ENCODE measurements at places on chromosomes 7 and 10.

- no peak for DNase-seq
Observed at GRCh38 chr7:98266840-98267239, 14.6 kb upstream of the BRI3 start.

- DNase-seq: no peak
Observed at GRCh38 chr7:52749880-52750279, 285.6 kb upstream of the POM121L12 start.

DNA sequence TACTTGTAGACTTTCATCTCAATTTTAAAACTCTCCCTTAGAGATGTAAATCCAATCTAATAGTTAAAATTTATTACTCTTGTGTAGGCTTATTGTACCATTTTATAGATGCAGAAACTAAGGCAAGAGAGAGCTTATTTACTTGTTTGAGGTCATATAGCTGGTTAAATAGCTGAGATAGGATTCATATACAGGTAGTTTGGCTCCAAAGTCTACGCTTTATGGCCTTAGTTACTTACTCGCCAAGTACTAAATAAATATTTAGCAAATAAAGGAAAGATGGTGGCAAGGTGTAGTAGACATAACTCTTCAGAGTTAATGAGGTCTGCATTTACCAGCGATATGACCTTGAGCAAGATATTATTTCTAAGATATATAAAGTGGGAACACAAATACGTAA is 86.8 kb downstream of the HBP1 start:
- no peak for DNase-seq

- DNase-seq: no peak
Observed at GRCh38 chr10:95605163-95605562, 44.0 kb upstream of the SORBS1 start.

- no peak for DNase-seq
Observed at GRCh38 chr10:74164716-74165529, 13.9 kb downstream of the ADK start.

DNA sequence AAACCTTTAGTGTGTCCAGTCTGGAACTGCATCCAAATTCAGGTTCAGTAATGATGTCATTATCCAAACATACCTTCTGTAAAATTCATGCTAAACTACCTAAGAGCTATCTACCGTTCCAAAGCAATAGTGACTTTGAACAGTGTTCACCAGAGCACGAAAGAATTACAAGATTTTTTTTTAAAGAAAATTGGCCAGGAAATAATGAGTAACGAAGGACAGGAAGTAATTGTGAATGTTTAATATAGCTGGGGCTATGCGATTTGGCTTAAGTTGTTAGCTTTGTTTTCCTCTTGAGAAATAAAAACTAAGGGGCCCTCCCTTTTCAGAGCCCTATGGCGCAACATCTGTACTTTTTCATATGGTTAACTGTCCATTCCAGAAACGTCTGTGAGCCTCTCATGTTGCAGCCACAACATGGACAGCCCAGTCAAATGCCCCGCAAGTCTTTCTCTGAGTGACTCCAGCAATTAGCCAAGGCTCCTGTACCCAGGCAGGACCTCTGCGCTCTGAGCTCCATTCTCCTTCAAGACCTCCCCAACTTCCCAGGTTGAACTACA is 694 bp upstream of the FAS start:
- no peak for DNase-seq

DNA sequence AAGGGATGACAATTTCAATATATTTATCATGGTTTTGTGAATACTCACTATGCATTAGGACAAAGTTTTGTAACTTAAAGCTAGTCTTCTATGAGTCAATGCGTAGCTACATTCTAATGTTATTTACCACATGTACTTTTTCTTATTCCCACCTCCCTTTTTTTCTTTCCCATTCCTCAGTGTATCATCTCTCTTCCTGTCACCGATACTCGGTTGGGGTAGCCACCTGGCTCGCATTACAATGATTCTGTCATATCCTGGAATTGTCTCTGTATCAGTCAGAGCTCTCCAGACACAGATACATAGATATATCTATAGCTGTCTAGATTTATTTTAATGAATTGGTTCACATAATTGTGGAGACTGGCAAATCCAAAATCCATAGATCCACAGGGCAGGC is 9.8 kb upstream of the RALA start:
- no peak for DNase-seq

- DNase-seq: no peak
Observed at GRCh38 chr7:75878312-75878768, 494 bp upstream of the RHBDD2 start.

GRCh38 chr10:118990326-118990725 is 39.2 kb upstream of the NANOS1 start:
- DNase-seq: no peak

DNA sequence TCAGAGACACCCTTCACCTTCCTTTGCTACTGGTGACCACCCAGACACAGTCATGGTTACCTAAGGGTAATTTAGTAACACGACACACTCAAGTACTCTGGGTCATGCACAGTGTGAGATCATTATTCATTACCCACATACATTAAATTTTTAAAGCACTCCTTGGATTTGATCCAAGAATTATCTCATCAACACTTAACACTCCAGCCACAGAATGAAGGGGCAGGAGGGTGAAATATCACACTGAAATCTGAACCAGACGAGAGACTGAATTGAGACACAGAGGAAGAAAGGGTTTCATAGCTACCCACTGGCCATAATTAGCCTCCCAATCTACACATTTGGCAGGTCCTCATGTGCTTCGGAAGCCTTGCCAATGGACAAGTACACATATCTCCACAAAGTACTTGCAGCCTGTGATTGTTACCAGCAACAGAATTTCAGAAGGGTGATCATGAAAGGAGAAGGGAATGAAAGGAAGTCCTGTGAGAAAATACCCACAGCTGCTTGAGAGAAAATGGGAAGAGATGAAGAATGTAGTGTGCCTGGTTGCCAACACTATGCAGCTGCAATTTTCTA is 189.3 kb downstream of the POLR1F start:
- no peak for DNase-seq

DNA sequence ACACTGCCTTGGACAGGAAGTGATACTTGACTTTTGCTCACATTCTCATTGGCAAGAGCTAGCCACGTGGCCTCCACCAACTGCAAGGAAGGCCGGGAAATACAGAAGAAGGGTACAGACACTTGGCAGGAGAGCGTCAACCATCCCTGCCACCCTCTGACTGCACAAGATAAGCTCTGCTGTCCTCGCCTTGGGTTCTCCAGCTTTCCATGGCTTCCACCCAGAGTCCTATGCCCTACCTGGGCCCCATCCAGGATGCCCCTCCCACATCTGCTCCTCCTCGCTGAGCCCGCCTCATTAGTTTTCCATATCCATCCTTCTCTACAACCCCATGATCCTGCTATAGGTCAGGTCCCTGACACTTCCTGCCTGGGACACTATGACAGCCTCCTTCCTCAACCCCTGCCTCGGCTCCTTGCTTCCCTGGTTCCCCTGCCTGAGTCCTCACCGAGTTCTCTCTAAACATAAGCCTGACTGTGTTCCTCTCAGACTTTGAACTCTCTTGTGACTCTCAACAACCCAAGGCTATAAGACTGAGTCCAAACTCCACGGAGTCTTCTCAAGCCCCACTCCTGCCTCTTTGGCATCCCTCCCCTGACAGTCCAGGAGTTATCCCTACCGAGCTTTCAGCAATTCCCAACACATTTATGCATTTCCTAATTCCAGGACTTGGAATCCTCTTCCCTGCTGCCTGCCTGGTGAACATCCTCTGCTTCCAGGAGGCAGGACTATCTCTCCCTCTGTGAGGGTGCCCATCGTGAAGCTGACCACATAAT is 23.2 kb upstream of the GDF10 start:
- no peak for DNase-seq

- no peak for DNase-seq
Observed at GRCh38 chr10:74081941-74082718, 68.5 kb downstream of the AP3M1 start.

- DNase-seq: no peak
Observed at GRCh38 chr7:10121631-10122030, 852.0 kb upstream of the PHF14 start.

DNA sequence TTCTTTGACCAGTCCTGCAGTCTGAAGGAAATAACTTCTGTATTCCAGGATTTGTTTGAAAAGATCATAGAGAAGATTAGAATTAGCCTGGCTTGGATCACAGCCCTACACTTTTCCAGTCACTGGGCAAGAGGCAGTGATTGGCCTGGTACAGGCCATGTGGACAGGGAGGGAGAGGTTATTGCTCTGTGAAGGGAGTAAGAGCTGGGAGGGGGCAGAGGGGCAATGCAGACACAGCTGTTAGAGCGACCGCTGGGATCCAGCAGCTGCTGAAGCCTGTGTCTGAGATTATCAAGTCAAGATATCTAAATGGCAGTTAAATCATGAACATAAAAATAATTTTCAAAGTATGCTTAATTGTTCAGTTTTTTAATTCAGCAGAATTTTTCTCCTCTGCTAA is 257.3 kb downstream of the SDK1 start:
- no peak for DNase-seq

DNA sequence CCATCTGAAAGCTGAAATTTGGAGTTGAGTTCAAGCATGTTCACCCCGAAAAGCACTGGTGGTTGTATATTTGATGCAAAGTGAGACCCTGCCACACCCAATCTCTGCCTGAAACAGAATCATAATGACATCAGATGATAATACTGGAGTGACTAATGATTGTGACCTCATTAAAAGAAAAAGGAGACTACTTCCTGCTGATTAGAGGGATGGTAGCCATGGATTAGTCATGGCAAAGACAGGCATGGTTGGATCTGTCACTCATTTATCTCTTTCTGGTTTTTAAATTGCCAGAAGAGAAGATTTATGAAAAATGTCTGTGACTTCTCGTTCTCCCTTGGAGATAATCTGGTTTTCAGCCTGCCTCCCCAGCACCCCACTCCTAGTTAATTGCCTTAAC is 101.2 kb downstream of the BAMBI start:
- DNase-seq: no peak

- DNase-seq: no peak
Observed at GRCh38 chr7:294440-295154, 4.6 kb downstream of the FOXL3 start.
